ENCODE measurements at places on chromosomes 4 and X. TPM values are rescaled to one million over a fixed set of nuclear protein-coding genes. Genes with fewer than 3 reads are reported as not detected.

- H3K27ac ChIP-seq, result no peak overlapping the region
- no peak for DNase-seq
- H3K27me3 ChIP-seq, result no peaks in the 10 kb centered on the region
- H3K4me1 ChIP-seq, result no peaks in the 10 kb centered on the region
Measured at GRCh38 chr4:144374065-144374464, 233.5 kb upstream of the GYPA start.

DNA sequence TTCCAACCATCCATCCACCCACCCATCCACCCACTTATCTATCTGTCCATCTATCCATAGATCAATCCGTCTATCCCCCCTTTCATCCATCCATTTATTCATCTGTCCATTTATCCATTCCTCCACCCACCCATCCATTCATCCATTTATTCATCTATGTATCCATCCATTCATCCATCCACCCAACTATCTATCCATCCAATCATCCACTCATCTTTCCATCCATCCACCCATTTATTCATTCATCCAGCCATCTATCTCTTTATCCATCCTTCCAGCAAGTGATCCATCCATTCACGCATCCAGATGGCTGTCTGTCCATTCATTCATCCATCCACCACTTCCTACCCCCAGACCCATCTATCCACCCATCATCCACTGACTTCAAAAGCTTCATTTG lies 84.0 kb upstream of the CD99 start:
- H3K27ac ChIP-seq, result no peak overlapping the region
- H3K36me3 ChIP-seq, result peaks cover 3% of the 10 kb centered on the region
- no peak overlapping the region for H3K4me3 ChIP-seq
- DNase-seq, result no peak
- no peaks in the 10 kb centered on the region for H3K27me3 ChIP-seq
- peaks cover 34% of the 10 kb centered on the region for H3K4me1 ChIP-seq

GRCh38 chrX:68940601-68941000 lies 111.8 kb downstream of the EFNB1 start:
- no peak overlapping the region for H3K27ac ChIP-seq
- H3K36me3 ChIP-seq, result no peaks in the 10 kb centered on the region
- H3K27me3 ChIP-seq, result no peaks in the 10 kb centered on the region

DNA sequence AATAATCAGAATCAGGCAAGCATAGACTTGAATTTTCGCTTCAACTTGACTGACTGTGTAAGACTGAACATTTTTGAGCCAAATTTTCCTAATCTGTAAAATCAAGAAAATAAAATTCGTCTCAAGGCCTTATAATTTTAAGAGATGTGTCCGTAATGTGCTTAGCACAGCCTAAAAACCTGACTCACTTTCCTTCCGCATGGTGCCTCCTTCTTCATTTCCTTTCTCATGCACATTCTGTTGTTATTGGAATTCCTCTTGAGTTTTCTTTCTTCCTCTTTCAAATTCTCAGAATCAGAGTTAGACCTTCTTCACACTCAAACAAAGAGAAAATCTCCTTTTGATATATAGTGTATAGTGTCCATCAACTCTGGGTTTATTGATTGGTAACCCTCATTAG lies 208.9 kb upstream of the SLIT2 start:
- no peaks in the 10 kb centered on the region for H3K27me3 ChIP-seq
- no peaks in the 10 kb centered on the region for H3K4me1 ChIP-seq
- H3K27ac ChIP-seq, result no peak overlapping the region
- no peak for DNase-seq
- no peak overlapping the region for H3K4me3 ChIP-seq
- no peaks in the 10 kb centered on the region for H3K36me3 ChIP-seq

GRCh38 chr4:56844802-56845580 lies 23.5 kb upstream of the SPINK2 start:
- no peaks in the 10 kb centered on the region for H3K36me3 ChIP-seq
- DNase-seq, result no peak
- H3K4me1 ChIP-seq, result no peaks in the 10 kb centered on the region
- H3K27ac ChIP-seq, result no peak overlapping the region
- H3K4me3 ChIP-seq, result no peak overlapping the region

GRCh38 chr4:118158763-118159375 lies 124.6 kb downstream of the NDST3 start:
- H3K4me1 ChIP-seq, result no peaks in the 10 kb centered on the region
- no peaks in the 10 kb centered on the region for H3K36me3 ChIP-seq
- H3K4me3 ChIP-seq, result no peak overlapping the region
- H3K27ac ChIP-seq, result no peak overlapping the region
- DNase-seq, result no peak

CDKL2 gene
- 0.92 TPM for total RNA-seq

GRCh38 chr4:47510506-47511143 lies 25.6 kb downstream of the ATP10D start:
- H3K27ac ChIP-seq, result no peak overlapping the region
- DNase-seq, result no peak
- H3K4me1 ChIP-seq, result no peaks in the 10 kb centered on the region
- H3K36me3 ChIP-seq, result no peaks in the 10 kb centered on the region
- H3K27me3 ChIP-seq, result no peaks in the 10 kb centered on the region
- H3K4me3 ChIP-seq, result no peak overlapping the region

DNA sequence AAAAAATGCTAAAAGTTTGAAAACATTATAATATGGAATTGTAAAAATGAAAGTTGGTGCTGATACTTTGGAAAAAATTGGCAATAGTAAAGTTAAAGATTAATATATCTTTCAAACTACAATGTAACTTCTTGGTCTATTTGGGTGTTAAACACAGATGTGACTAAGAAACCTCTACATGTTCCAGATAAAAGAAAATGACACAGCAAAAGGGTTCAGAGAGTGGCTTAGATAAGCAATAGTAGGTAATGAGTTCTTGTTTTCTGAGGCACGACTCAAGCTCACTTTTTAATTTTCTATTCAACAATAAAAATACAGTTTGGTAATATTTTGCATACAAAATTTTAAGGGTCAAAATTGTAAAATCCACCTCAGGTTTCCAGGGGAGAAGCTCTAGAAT lies 292.7 kb downstream of the GALNTL6 start:
- no peak for DNase-seq
- no peak overlapping the region for H3K4me3 ChIP-seq
- H3K27me3 ChIP-seq, result no peaks in the 10 kb centered on the region
- no peak overlapping the region for H3K27ac ChIP-seq
- H3K4me1 ChIP-seq, result no peaks in the 10 kb centered on the region
- H3K36me3 ChIP-seq, result no peaks in the 10 kb centered on the region

GRCh38 chr4:121050300-121050699 lies 22.0 kb downstream of the NDNF start:
- no peaks in the 10 kb centered on the region for H3K27me3 ChIP-seq
- H3K36me3 ChIP-seq, result no peaks in the 10 kb centered on the region
- H3K4me3 ChIP-seq, result no peak overlapping the region
- DNase-seq, result no peak

GRCh38 chr4:79249881-79250503 lies 75.9 kb downstream of the NAA11 start:
- no peak overlapping the region for H3K27ac ChIP-seq
- no peaks in the 10 kb centered on the region for H3K36me3 ChIP-seq
- DNase-seq, result no peak
- H3K4me1 ChIP-seq, result no peaks in the 10 kb centered on the region
- no peaks in the 10 kb centered on the region for H3K27me3 ChIP-seq

DNA sequence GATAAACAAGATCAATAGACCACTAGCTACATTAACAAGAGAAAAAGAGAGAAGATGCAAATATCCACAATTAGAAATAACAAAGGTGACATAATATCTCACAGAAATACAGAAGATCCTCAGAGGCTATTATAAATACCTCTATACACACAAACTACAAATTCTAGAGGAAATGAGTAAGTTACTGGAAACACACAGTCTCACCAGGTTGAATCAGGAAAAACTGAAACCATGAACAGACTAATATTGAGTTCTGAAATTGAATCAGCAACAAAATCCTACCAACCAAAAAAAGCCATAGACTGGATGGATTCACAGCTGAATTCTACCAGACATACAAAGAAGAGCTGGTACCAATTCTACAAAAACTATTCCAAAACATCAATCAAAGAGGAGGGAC lies 211.8 kb upstream of the CPEB2 start:
- DNase-seq, result no peak
- H3K4me1 ChIP-seq, result no peaks in the 10 kb centered on the region
- H3K4me3 ChIP-seq, result no peak overlapping the region
- no peak overlapping the region for H3K27ac ChIP-seq
- H3K27me3 ChIP-seq, result no peaks in the 10 kb centered on the region
- H3K36me3 ChIP-seq, result no peaks in the 10 kb centered on the region

CT45A2 gene
- total RNA-seq, result not detected

GRCh38 chrX:97797076-97797475 lies 913.4 kb downstream of the RPA4 start:
- no peaks in the 10 kb centered on the region for H3K36me3 ChIP-seq
- DNase-seq, result no peak
- H3K4me3 ChIP-seq, result no peak overlapping the region
- H3K27ac ChIP-seq, result no peak overlapping the region
- no peaks in the 10 kb centered on the region for H3K4me1 ChIP-seq

DNA sequence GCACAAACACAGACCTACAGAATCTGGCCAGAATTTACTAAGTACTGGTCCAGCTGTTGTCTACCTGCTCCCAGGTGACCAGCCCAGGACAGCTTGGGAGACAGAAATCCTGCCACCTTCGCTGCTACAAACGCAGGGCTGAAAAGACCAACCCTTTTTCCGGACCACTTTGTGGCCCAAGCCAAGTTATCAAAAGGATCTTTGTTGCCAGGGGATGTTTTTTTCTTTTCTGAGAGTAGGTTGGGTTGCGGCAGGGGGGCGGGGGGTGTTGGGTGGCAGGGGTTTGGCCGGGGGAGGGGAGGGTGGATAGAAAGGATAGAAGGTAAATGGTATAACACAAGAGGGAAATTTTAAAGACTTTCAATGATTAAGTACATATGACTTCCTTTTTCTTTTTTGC lies 63.4 kb downstream of the STOX2 start:
- DNase-seq, result no peak
- H3K36me3 ChIP-seq, result no peaks in the 10 kb centered on the region
- no peak overlapping the region for H3K27ac ChIP-seq

- no peaks in the 10 kb centered on the region for H3K27me3 ChIP-seq
- no peak for DNase-seq
- H3K27ac ChIP-seq, result no peak overlapping the region
- H3K4me3 ChIP-seq, result no peak overlapping the region
- no peaks in the 10 kb centered on the region for H3K36me3 ChIP-seq
Measured at GRCh38 chr4:31175242-31175910, 455.2 kb downstream of the PCDH7 start.

DNA sequence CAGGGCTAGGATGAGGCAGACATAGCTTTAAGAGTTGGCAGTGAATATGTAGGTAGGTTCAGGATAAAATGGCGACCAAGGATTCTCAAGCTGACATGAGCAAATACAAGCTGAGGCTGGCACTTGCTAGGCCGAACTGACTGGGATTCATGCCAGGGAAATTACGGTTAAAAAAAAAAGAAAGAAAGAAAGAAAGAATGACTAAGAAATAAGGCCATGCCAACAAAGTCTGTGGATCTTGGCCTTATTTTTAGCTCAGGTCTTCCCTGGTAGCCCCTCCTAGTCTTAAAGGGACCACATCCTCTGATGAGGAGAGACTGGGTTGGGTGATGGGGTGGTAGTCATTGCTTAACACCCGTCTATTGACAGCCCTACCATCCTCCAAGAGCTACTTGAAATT lies 64.4 kb upstream of the KLHL13 start:
- H3K36me3 ChIP-seq, result no peaks in the 10 kb centered on the region
- H3K27ac ChIP-seq, result no peak overlapping the region
- no peaks in the 10 kb centered on the region for H3K27me3 ChIP-seq
- no peak for DNase-seq
- no peak overlapping the region for H3K4me3 ChIP-seq

- no peaks in the 10 kb centered on the region for H3K4me1 ChIP-seq
- no peaks in the 10 kb centered on the region for H3K27me3 ChIP-seq
- H3K27ac ChIP-seq, result no peak overlapping the region
- no peak for DNase-seq
- no peaks in the 10 kb centered on the region for H3K36me3 ChIP-seq
Measured at GRCh38 chr4:113840861-113841260, 79.3 kb upstream of the CAMK2D start.

- H3K4me3 ChIP-seq, result no peak overlapping the region
- H3K27ac ChIP-seq, result no peak overlapping the region
- DNase-seq, result no peak
Measured at GRCh38 chr4:28469886-28470285, 1609.2 kb downstream of the STIM2 start.

GRCh38 chr4:78749258-78749971 lies 26.7 kb upstream of the BMP2K start:
- no peak overlapping the region for H3K27ac ChIP-seq
- H3K4me1 ChIP-seq, result no peaks in the 10 kb centered on the region
- H3K27me3 ChIP-seq, result no peaks in the 10 kb centered on the region
- no peak for DNase-seq
- H3K36me3 ChIP-seq, result no peaks in the 10 kb centered on the region

- H3K27me3 ChIP-seq, result no peaks in the 10 kb centered on the region
- no peak overlapping the region for H3K4me3 ChIP-seq
- H3K27ac ChIP-seq, result no peak overlapping the region
- peaks cover 5% of the 10 kb centered on the region for H3K36me3 ChIP-seq
- no peak for DNase-seq
- H3K4me1 ChIP-seq, result no peaks in the 10 kb centered on the region
Measured at GRCh38 chr4:105186701-105187161, 40.1 kb downstream of the TET2 start.

ADH1A gene
- not detected for total RNA-seq

GRCh38 chr4:57154926-57155325 lies 44.7 kb upstream of the IGFBP7 start:
- no peak for DNase-seq
- no peaks in the 10 kb centered on the region for H3K36me3 ChIP-seq
- H3K4me1 ChIP-seq, result no peaks in the 10 kb centered on the region
- H3K27me3 ChIP-seq, result peaks cover 7% of the 10 kb centered on the region

IL13RA1 gene
- total RNA-seq, result 0.69 TPM

GRCh38 chr4:3115637-3116270 lies 41.3 kb downstream of the HTT start:
- H3K4me1 ChIP-seq, result no peaks in the 10 kb centered on the region
- H3K27ac ChIP-seq, result no peak overlapping the region
- H3K27me3 ChIP-seq, result no peaks in the 10 kb centered on the region
- H3K36me3 ChIP-seq, result peaks cover 73% of the 10 kb centered on the region
- DNase-seq, result no peak

DNA sequence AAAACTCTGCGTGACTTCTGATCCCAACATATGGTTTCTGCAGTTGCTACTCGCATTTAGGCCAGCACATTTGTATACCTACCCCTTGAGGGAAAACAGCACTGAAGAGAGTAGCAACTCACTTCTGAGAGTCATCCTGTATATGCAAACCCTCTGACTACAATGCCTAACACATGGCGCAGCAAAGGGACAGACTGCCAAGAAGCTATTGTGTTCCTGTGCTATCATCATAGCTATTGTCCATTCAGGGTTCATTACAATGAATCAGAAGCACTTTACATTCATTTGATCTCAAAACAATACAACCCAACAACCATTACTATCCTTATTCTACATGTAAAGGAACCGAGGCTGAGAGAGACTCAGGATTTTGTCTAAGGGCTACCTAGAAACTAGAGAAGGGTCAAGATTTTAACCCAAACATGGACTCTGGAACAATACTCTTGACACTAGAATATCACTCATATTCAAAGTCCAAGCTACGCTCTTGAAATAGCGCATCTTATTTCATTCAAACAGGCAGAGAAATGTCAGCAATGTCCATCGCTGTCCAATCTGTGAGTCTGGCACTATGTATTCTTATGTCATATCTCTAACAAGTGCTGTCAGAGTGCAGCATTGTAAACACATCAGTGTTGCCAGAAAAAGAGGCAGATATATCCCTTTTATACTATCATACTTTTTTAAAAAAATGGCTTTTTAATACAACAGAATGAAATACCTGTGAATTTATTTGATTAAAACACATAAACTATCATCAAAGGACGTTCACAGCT lies 173.6 kb downstream of the CORIN start:
- no peaks in the 10 kb centered on the region for H3K36me3 ChIP-seq
- no peaks in the 10 kb centered on the region for H3K4me1 ChIP-seq
- no peak overlapping the region for H3K27ac ChIP-seq
- H3K4me3 ChIP-seq, result no peak overlapping the region

Measured in CD4-positive, alpha-beta T cell (primary cell).